ENCODE measurements at places on chromosomes 3 and 15.

DNA sequence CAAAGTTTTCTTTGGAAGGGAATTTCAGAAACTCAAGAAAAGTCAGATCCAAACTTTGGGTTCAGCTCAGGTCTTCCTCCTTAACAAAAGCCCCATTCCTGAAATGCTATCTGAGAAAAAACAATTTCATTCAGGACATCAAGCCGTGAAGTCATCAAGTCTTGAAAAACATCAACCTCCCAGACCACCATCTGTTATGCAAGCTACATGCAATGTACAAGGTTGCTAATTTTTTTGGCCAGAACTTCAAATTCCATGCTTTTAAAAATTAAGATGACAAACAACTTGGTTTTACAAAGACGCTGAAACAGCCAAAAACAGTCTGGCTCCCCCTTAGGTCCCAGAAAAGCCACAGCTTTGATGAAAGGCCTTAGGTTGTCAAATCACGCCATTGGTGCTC is 53.9 kb upstream of the WNT5A start:
- DNase-seq, result no peak

GRCh38 chr3:156661155-156661554 is 13.2 kb upstream of the TIPARP start:
- DNase-seq, result no peak

GRCh38 chr15:90227336-90227735 is 6.4 kb downstream of the CIB1 start:
- DNase-seq, result no peak

- no peak for DNase-seq
These were observed 47.5 kb upstream of the EPHB3 start for GRCh38 chr3:184514171-184514490.

GRCh38 chr15:84862214-84862975 is 22.1 kb upstream of the SLC28A1 start:
- DNase-seq, result no peak

DNA sequence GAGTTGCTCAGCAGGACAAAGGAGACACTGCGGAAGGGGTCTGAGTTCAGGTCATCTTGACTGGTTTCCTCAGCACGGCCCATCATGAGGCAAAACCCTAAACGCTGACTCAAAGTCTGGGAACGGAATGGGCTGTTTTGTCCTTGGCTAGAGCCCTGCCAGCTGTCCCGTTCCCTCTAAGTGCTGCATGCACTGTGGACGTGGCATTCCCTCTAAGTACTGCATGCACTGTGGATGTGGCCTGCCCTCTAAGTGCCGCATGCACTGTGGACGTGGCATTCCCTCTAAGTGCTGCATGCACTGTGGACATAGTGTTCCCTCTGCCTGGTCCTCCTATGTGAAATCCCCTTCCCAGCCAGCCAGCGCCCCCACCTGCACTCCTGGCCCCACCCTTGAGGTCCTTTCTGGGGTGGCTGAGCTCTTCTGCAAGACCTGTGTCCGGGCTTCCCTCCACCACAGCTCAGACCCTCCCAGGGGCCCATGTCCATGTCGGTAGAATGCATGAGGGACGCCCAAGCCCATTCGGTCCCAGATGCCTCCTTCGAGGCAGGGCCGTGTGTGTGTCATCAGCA is 36.7 kb downstream of the TM2D3 start:
- no peak for DNase-seq

DNA sequence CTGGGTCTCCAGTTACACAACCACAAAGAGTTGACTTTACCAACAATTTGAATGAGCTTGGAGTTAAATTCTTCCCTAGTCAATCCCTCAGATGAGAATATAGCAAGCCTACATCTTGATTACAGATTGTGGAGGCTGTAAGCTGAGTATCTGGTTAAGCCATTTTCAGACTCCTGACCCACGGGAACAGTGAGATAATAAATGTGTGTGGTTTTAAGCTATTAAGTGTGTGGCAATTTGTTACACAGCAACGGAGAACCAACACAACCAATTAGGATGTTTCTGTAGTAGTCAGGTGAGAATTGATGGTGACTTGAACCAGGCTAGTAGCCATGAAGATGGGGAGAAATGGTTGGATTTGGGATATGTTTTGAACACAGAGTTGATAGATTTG is 37.7 kb upstream of the SLC4A7 start:
- DNase-seq, result no peak

DNA sequence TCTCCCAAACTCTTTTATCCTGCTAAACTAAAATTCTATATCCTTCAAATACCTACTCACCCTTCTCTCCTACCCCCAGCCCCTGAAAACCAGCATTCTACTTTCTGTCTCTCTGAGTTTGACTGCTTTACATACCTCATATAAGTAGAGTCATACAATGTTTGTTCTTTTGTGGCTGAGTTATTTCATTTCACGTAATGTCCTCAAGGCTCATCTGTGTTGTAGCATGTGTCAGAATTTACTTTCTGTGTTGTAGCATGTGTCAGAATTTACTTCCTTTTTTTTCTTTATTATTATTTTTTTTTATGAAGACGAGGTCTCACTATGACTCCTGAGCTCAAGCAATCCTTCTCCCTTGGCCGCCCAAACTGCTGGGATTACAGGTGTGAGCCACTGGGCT is 20.1 kb downstream of the IFT122 start:
- DNase-seq, result no peak

GRCh38 chr3:163043074-163043473 is 1546.5 kb downstream of the OTOL1 start:
- DNase-seq, result no peak

DNA sequence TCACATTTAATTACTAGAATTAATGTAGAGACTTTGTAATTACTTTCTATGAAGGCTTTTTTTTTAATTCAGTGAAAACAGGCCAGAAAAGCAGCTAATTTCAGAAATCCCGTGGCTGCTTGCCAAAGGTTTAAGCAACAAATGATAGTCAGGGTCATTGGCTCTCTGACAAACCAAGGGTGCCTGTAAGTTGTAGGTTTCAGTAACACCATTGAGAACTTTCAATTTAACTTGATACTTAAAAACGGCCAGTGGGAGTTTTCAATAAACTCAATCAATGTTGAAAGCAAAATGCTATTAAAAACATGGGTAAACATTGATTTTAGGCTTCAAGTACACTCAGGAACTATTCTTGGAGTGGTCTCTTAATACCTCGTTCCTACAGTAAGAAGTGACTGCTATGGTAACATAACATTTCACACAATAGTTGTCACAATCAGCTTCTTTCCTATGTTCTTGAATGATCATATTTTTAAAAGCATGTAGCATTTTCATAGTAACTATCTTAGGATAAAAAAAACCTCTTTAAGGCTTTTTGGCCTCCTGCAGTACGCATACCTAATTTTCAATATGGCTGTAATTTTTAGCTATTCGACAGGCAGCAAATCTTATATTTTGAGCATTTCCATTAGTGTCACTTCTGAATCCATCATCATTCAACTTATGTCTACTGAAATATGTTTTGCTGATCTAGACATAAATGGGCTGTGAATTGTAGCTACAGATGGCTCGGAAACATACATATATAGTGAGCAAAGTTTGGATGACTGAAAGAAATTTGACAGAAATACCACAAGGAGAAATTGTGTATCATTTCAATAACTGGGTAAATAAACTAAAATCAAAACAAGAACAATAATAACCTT is 592.1 kb upstream of the GBE1 start:
- DNase-seq, result no peak

GRCh38 chr3:104738271-104738670 is 628.4 kb upstream of the ALCAM start:
- no peak for DNase-seq

GRCh38 chr3:47647550-47647949 is 68.9 kb upstream of the CSPG5 start:
- DNase-seq, result no peak

All from spleen (tissue), 13 donors.